ENCODE measurements at places on chromosomes 5 and 9. TPM values are rescaled to one million over a fixed set of nuclear protein-coding genes. Genes with fewer than 3 reads are reported as not detected.
A peak's percentile ranks its signal among the peaks of the same experiment; 100 is the strongest.

DNA sequence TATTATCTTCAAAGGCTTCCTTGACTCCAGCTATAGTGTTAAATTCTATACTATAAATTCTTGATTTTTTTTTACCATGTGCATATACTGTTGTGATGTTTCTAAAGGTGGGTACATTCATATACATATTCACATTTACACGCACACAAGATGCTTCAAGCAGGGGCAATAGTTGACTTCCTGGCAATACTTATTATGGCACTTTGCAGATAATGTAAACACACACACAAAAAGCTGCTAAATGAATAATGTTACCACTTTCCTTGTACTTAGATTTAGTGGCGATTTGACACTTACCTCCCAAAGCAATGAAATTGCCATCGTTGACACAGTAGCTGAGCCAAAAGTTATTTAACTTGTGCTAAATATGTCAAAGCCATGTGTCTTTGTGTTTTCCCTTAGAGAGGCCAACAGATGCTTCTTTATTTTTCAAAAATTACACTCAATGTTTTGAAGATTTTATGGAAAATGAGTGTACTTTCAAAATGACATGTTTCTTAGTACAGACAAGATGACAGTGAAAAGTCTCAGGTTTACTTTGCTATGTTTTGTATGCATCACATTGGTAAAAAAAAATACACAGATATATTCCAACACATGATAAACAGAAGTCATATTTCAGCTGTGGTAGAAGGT lies 12.2 kb upstream of the ERAP2 start:
- no peak for DNase-seq

DNA sequence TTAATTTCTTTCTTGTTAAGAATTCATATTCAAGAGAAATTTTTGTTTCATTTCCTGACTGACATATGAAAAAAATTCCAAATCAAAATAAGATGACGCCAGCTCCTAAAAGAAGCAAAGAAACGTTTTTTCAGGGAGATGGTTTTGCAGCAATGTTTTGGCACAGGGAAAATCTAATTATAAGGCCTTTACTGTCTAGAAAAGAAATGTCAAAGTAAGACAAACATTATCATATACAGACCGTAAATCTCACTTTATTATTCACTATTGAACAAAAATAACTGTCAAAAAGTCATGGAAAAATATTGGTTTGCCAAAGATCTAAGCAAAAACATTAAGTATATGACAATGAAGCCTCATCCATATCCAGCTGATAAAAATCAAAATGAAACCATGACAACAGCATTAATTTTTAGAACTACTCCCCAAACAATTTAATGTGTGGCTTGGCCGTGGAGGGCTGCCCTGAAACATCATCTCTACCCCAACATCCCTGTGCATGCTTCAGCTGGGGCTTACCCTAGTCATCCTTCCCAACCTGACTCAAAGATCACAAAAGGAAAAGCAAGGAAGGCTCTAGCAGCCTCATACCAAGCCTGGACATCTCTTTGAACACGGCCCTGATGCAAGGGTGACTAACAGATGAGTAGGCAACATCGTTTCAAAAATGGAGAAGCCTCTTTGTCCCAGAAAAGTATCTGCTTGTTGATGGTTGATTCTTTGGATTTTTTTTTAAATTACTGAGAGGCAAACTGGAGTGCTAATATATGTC lies 95.6 kb downstream of the ARSB start:
- DNase-seq, result peak; percentile 32

DNA sequence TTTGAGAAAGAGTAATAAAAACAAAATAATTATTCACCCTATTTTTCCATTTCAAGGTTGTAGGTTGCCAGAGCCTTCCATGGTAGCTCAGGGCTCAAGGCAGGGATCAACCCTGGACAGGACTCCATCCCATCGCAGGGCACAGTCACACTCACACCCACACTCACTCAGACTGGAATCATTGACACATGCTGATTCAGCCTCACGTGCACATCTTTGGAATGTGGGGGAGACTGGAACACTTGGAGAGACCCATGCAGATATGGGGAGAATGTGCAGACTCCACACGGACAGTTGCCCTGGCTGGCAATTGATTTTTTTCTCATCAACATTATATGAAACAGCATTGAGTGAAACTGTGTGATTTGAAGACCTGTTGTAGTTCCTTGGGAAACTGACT lies 234.1 kb downstream of the ADGRV1 start:
- peak; percentile 41 for DNase-seq

GRCh38 chr5:126100767-126101166 lies 322.4 kb upstream of the GRAMD2B start:
- DNase-seq, result peak; percentile 35

GRCh38 chr9:6811436-6811835 lies 53.7 kb downstream of the KDM4C start:
- DNase-seq, result no peak

DNA sequence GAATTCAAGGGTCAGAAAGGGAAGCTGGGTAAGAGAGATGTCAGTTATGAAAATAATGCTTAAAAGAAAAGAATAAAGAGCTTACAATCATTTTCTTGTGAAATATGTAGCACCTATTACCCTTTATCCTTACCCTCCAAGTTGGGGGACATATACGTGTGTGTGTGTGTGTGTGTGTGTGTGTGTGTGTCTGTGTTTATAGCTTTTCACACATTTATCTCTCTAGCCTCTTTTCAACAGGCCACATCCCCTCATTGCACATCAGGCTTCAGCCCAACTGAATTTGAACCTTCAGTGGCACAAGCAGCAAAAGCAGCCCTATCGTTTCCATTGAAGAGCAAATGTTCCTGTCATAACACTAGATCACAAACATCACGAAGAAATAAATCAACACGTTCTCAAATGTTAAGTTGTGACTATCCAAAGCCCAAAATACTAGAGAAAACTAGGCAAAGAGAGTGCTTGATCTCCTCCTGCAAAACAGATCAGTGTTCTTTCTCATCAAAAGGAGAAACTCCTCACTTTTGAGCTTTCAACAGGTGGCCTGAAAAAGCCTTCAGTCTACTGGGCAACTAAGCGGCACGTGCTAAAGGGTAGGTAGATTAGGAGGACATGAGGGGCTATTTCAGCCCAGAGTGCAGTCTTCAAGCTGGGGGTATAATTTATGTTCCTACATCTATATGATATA lies 416.4 kb downstream of the EFNA5 start:
- DNase-seq, result no peak

DNA sequence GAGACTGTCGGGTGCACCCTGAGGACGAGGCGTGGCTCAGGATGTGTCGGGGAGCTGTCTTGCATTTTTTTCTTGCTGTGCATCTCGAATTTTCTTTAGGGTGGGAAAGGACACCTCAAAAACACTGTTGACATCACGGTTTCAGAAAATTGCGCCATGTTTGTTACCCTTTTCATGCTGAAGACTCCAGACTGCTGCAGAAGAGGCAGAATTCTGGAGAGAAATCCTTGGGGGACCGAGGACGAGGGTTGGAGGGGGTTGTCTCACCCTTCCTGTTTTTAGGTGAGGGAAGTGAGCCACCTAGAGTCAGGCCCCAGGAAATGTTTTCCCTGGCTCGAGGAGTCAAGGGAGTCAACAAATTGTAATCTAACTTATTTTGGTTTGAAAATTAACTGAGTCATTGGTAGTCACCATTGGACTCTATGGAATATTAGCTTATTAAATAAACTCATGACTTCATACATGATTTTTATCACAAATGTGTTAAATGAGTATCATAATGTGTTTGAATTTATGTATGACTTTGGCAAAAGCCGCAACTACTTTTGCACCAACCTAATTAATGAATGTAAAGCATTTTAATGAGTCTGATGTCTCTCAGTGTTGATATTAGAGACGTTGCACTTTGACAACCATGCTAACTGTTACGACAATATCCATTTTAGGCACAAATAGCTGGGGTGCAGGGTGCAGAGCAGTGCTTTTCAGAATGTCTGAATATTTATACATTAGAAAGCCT lies 724 bp upstream of the LYSMD3 start:
- peak; percentile 85 for DNase-seq

The RBM27 gene
- total RNA-seq, result 24.6 TPM
